ENCODE measurements at places on chromosomes 13 and 19.

DNA sequence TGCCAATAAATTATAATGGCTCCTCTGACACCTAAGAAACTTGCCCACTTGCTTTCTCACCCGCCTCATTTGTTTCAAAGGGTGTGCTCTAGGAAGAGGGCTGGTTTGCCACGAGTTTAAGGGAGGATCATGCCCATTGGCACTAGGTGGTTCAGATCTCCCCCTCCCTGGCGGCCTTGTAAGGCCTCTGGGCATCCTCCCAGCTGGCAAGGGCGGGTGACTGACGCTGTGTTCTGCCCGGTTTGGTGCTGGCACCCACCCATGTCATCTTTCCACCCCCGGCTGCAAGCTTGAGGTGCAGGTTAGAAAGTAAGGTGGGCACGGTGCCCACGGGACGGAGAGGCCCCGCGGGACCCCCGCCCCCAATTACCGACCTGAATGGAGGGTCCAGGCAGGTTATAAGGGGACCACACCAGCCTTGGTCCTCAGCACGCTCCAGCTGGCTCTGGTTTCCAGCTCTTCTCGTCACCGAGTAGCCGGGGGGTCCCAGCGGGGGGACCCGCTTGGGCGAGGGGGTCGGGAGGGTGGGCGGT, 90.4 kb downstream of the PTPRS start:
- peak; percentile 23 for DNase-seq

GRCh38 chr19:35290381-35291127, 1.4 kb upstream of the MAG start:
- DNase-seq: no peak

- no peak for DNase-seq
These were observed 274.7 kb upstream of the SOX21 start for GRCh38 chr13:94987081-94987480.

GRCh38 chr13:28357911-28358433, 137.0 kb downstream of the FLT1 start:
- DNase-seq: no peak

GRCh38 chr13:33728271-33729037, 89.5 kb upstream of the RFC3 start:
- no peak for DNase-seq

- no peak for DNase-seq
These were observed 1.7 kb upstream of the SIGLEC7 start for GRCh38 chr19:51140441-51140840.

DNA sequence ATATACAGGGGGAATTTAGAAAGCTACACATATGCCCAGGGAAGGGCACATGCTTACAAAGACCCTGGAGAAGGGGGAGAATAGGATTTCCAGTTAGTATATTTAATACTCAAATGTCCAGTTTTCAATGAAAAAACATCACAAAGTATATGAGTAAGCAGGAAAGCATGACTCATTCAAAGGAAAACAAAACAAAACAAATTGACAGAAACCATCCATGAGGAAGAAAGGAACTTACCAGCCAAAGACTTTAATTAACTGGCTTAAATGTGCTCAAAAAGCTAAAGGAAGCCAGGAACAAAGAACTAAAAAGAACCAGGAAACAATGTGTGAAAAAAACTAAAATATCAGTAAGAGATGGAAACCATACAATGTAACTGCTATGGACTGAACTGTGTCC, 716.2 kb upstream of the ARGLU1 start:
- DNase-seq: no peak

GRCh38 chr19:55956431-55956830, 8.8 kb downstream of the NLRP8 start:
- no peak for DNase-seq

GRCh38 chr13:96089749-96090239, at the start of gene HS6ST3:
HS6ST3 (plus strand) TSS chr13:96090107.
- DNase-seq: peak; percentile 52
